Dermis microvascular lymphatic vessel endothelial cell (primary cell): ENCODE measurements at places on chromosomes 2 and 18. TPM values are rescaled to one million over a fixed set of nuclear protein-coding genes. Genes with fewer than 3 reads are reported as not detected.

- DNase-seq: no peak
Observed at GRCh38 chr2:56580242-56580641, 396.5 kb downstream of the CCDC85A start.

- peak; percentile 58 for DNase-seq
Observed at GRCh38 chr2:56132138-56132537, 51.7 kb upstream of the CCDC85A start.

DNA sequence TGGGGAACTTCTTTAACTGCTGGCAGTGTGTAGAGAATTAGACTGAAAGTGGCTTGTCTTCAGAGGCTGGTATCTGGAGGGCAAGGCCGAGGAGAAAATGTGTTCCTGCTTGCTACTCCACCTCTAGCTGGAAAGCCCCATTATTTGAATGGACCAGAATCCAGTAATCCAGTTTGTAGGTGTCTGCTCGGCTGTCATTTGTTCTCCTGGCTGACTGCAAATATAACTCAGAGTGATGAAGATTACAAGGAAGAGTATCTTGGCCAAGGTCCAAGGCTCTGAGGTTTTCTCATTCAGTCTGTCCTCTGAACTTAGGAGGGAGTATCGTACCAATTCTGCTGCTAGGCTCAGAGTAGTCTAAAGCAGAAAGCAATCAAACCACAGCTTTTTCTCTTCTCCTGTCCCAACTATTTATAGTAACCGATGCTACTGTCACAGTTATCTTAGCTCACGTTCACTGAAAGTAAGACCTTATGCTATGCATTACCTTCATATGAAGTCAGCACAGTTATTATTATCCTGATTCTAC is 228.6 kb downstream of the SETBP1 start:
- no peak for DNase-seq

GRCh38 chr18:70194227-70194890 is 11.1 kb downstream of the RTTN start:
- DNase-seq: no peak

DNA sequence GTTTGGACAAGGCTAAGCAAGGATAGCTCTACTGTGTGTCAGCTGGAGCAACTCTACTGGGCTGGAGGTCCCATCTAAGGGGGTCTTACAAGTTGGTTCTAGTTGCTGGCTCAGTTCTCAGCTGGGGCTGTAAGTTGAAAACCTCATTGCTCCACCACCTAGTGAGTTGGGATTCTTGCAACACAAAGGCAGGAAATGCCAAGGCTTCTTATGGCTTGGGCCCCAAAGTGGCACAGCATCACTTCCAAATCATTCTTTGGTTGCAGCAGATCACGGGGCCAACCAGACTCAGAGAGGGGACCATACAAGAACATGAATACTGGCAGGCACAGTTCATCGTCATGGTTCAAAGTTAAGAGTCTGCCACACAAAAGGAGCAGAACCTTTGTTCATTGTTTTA is 332.7 kb downstream of the LRRTM1 start:
- DNase-seq: no peak

- DNase-seq: no peak
Observed at GRCh38 chr2:239963646-239964205, 61.4 kb downstream of the NDUFA10 start.

IL36A gene
- not detected in 2 replicates for total RNA-seq

SLC4A5 gene
- under 0.01 and 0.25 TPM in 2 replicates for total RNA-seq

NCKAP5 gene
- total RNA-seq: under 0.01 TPM in 2 replicates

EPG5 gene
- 9.2 and 14.8 TPM in 2 replicates for total RNA-seq

KCNG3 gene
- not detected in 2 replicates for total RNA-seq
